ENCODE measurements at places on chromosomes 12 and 14.
A peak's percentile ranks its signal among the peaks of the same experiment; 100 is the strongest.

GRCh38 chr14:105479431-105480158, 5.0 kb downstream of the CRIP2 start:
- no peak for DNase-seq

GRCh38 chr12:124541322-124541721, 26.1 kb downstream of the NCOR2 start:
- DNase-seq, result no peak

- no peak for DNase-seq
Observed at GRCh38 chr14:96140952-96141351, 63.7 kb upstream of the BDKRB2 start.

DNA sequence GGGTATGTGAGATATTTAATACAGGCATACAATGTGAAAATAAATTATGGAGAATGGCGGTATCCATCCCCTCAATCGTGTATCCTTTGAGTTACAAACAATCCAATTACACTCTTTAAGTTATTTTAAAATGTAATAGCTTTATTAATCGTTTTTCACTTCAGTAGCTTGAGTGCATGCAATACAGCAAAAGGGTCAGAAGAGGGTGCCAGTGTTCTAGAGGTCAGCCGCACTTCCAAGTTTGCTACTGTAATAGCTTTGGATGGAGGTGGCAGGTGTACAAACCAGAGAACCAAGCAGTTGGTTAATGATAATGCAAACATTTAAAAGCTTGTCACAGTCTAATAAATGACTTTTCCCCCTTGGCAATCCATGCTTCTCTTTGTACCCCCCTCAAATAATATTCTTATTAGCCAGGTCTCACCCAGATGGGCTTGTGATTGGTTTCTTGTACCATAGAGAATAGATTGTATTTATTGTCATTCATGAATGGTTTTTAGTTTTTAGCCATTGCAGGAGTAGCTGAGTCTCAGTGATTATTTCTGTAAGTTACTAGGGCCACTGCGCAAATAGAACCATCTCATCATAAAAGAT, 127.0 kb downstream of the ERC1 start:
- DNase-seq, result no peak

GRCh38 chr12:39490500-39491282, 47.8 kb upstream of the KIF21A start:
- no peak for DNase-seq

DNA sequence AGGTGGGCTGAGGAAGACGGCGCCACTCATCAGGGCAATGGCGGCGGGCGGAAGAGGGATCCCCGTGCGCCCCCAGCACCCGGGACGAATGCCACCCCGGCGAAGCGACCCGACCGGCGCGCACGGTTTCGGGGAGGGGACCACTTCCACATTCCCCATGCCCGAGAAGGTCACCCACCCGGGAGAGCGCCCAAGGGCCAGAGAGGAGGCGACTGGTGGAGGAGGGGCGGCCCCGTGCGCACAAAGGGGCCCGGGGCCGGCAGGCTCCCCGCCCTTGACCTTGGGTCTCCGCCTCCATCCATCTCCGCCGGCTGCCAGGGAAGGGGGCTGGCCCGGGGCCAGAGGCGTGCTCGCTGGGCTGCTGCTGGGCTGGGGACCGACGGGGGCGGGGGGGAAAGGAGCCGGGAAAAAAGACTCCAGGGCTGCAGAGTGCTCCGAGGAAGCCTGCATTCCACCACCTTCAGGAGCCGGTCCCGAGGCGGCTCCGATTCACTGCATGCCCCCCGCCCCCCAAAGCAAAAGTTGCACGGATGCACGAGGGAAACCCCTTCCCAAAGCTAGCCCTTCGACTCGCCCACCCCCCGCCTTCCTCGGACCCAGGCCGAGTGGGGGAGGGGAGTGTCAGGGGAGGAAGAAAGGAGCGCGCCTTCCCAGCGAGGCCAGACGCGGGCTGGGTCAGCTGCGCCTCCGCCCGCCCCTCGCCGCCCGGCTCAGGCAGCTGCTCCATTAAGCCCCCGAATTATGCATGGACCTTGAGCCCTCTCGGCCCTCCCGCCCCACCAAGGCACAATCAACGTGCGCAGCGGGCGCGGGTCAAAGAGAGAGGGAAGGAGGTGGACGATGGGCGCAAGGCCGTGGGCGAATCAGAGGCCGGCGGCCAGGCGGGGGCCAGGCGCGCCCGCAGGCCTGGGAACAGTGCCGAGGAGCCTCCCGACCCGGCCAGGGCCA, 26.2 kb downstream of the BCL11B start:
- DNase-seq, result no peak

- no peak for DNase-seq
Observed at GRCh38 chr12:130933269-130933995, 20.3 kb upstream of the ADGRD1 start.

- DNase-seq, result no peak
Observed at GRCh38 chr12:5682581-5682980, 250.7 kb downstream of the NTF3 start.

- no peak for DNase-seq
Observed at GRCh38 chr12:3453990-3454680, 36.9 kb upstream of the PRMT8 start.

- no peak for DNase-seq
Observed at GRCh38 chr12:65685514-65685913, 138.8 kb upstream of the HMGA2 start.

DNA sequence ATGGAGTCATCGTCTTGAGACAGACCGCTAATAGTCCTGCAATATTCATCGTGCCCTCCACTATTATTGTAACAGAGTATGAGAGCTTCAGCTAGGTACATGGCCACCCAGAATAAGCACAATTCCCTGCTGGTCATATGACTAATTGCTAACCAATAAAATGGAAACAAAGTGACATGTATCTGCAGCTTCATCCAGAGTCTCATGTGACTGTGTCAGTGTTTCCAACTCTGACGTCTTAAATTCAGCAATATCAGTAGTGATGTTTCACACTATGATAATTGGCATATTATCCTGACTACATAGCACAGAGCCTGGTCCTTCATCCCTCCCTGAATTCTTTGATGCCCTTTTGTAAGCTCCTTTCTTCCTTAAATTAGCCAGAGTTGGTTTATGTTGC, 167.4 kb downstream of the RPS29 start:
- DNase-seq, result no peak

GRCh38 chr14:104732931-104733681, 9.1 kb downstream of the ADSS1 start:
- DNase-seq, result no peak

- no peak for DNase-seq
Observed at GRCh38 chr14:70096866-70097265, 91.9 kb downstream of the SLC8A3 start.

DNA sequence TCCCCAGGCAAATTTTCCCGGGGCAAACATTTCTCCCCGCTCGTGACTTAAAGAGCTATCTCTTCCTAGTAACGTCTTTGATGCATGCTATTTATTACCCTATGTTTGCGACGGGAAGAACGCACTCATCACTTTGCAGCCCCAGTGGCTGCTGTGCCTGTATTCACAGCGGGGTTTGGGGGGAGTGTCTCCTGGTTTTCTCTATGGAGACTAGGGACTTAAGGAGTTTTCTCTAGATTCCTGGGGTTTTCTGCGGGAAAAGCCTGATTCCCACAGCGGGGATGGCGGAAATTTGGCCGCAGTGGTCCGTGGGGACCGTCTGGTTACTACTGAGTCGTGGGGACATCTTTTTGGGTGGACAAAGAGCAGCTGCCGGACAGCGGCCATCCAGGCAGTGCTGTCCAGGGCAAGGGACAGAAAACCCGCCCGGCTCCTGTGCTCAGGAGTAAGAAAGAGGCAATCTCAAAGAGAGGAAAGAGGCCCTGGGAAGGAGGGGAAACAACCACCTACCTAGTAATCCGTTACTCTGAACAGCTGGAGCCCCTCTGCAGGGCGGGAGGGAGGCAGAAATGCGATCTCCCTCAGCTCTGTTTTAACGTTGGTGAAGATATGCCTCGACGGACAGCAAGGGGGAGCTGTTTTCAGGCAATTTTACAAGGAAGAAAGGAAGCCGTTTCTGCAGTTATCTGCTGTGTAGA, 771 bp upstream of the AVPR1A start:
- no peak for DNase-seq

DNA sequence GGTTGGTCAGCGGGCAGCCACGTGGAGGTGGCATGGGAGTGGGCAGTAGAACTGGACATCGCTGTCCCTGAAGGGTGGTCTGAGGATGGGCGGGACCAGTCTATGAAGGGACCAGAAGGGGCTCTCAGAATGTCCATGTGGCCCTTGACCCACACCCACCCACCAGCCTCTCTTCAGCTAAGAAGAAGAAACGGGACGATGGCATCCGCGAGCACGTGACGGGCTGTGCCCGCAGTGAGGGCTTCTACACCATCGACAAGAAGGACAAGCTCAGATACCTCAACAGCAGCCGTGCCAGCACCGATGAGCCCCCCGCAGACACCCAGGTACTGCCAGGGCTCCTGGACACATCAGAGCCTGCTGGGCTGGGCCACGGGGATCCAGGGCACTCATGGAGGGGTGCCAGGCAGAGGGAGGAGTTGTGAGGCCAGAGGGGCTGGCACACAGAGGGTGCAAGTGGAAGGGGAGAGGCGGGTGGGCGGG, 21.3 kb downstream of the SETD1B start:
- no peak for DNase-seq

- DNase-seq, result no peak
Observed at GRCh38 chr12:45671254-45671653, 58.3 kb upstream of the ARID2 start.

DNA sequence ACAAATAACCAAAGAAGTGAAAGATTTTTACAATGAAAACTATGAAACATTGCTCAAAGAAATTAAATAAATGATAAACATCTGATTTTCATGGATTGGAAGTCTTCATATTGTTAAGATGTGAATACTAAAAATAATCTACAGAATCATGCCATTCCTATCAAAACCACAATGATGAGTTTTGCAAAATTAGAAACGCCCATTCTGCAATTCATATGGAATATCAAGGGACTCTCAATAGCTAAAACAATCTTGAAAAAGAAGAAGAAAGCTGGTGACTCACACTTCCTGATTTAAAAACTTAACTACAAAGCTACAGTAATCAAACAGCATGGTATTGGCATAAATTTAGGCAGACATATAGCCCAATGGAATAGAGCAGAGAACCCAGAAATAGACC, 40.2 kb upstream of the CCT2 start:
- no peak for DNase-seq

GRCh38 chr12:107131832-107132616, 38.7 kb upstream of the CRY1 start:
- DNase-seq, result peak; percentile 77

GRCh38 chr12:116200812-116201211, 76.7 kb downstream of the MED13L start:
- no peak for DNase-seq

DNA sequence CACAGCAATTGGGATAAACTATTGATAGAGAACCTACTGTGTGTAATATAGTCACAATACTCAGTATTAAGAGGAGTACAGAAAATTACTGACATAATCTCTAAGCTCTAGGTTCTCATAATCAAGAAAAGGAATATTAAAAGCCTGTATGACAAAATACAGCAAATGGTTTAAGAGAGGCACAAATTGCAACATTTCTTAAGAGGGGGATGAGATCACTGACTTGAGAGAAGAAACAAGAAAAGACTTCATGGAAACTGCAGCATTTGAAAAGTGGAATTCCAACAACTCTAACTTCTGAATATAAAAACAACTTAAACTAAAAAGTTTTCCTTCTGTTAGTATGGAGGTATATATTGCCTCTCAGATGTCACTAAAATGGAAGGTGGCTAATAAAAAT, 89.7 kb downstream of the NUMB start:
- DNase-seq, result no peak

DNA sequence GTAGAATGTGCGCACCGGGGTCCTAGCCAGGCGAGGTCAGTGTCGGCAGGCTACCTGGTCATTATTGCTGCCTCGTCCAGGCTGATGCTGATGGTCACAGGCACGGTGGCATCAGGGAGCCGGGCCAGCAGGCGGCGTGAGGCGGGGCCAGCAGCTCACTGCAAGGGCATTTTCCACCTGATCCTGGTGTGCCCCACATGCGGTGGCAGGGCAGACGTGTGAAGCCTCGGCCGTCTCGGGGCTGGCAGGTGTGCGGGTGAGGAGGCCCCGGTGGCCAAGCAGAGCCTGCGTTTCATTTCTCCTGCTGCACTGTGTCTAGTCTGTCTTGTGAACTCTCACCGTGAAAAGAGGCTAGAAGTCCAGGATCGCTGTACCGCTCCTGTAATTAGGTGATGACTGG, 12.0 kb upstream of the AMN start:
- no peak for DNase-seq

GRCh38 chr14:68695326-68695768, 97.5 kb downstream of the ZFP36L1 start:
- DNase-seq, result no peak

DNA sequence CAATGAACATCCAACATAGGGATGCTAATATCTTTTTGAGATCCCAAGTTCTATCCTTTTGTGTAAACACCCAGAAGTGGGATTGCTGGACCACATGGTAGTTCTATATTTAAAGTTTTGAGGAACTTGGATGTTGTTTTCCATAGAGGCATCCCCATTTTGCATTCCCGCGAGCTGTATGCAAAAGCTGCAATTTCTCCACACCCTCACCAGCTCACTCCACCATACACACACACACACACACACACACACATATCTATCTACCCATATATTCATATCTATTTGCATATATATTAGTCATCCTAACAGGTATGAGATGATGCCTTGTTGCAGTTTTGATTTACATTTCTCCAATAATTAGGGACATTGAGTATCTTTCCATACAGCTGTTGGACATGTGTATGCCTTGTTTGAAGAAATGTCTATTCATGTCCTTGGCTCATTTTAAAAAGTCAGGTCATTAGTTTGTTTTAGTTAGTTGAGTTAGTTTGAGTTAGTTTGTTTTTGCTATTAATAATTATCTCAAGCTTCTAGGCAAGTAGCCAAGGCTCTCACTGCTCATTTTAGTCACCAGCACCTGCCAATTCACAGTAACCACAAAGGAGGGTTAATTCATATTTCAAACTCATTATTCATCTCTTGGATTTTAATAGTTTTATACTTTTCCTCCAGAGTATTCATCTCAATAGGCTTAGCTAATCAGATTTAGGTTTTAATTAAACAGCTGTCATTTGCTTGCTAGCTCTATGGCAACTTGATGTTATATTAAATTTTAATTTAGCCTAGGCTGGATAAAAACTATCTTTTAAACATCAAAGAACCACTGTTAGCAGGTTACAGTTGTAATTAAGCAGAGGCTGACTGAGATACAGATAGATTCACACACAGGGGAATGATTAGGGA, 1435.9 kb upstream of the TMEM132C start:
- no peak for DNase-seq

DNA sequence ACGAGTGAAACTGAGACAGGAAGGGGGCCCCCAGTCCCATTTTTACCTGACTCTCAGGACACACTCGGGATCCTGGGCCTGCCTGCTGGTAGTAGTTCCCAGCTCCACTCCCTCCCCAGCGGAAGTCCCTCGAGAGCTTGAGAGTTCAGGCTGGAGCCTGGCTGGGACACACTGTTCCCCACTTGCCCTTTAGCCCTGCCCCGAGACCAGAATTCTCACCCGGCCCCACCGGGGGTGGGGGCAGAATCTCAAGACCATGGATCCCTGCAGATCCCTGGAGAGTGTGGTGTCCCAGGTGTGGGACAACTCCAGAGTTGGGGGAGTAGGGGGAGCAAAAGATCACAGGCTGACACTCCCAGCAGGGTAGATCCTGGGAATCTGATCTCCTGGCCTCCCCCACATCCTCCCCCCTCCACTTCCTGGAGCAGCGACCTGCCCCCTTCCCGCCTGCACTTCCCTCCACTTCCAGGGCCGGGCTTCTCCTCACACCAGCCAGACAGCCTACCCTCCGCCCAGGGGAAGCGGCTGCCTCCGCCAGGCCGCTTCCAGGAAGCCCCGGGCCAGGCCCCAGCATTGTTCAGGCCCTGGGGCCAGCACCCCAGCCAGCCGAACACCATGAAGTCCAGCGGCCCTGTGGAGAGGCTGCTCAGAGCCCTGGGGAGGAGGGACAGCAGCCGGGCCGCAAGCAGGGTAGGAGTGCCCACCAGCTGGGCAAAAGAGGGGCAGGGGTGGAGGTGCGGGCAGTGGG, at the start of gene TNS2:
TNS2 (plus strand) TSS at position 495 of the 748 bp plus-strand sequence; CDS start at position 616, 121 bp downstream.
- DNase-seq, result no peak

All from NCI-H187 treated with DMSO at 0.1 percent for 48 hours (cell line).